ENCODE measurements at places on chromosomes 5 and 9.

- no peak for DNase-seq
Observed at GRCh38 chr9:114430457-114430856, 42.7 kb upstream of the AKNA start.

DNA sequence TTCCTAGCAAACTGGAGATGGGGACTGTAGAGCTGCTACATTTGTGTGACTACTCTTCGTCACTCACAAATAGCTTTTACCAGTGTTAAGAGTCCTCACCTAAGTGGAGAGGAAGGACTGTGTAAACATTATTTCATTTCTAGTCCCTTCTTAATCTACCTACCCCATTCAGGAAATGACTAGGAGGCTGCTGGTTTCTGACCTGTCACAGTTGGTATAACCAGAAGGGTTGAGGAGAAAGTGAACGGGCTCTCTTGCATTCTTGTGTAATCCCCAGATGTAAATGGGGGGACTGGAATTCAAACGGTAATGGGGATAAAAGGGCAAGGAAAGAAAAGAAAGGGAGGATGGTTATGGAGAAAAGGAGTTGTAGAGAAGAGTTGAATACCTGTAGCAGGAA is 35.4 kb upstream of the BNIP1 start:
- DNase-seq: no peak

GRCh38 chr9:88777498-88778312 is 213.6 kb upstream of the S1PR3 start:
- no peak for DNase-seq

GRCh38 chr5:77073667-77074066 is 13.4 kb downstream of the ZBED3 start:
- DNase-seq: no peak

GRCh38 chr5:4797445-4797844 is 342.7 kb upstream of the ADAMTS16 start:
- DNase-seq: no peak

DNA sequence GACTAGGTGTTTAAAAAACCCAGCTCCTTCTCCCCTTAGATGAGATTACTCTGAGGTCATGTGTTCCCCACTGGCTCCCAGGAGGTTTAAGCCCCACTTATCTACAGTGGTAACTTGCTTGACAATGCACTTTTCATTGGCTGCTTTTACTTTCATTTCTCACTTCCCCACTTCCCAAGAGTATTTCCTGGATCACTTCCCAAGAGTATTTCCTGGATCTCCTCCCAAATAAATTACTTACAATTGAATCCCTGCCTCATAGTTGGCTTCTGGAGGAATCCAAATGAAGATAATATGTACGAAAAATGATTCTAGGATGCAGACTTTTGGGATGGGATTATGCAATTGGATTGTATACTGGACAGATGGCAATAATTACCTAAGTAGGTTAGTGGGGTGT is 47.1 kb upstream of the CHSY3 start:
- no peak for DNase-seq

DNA sequence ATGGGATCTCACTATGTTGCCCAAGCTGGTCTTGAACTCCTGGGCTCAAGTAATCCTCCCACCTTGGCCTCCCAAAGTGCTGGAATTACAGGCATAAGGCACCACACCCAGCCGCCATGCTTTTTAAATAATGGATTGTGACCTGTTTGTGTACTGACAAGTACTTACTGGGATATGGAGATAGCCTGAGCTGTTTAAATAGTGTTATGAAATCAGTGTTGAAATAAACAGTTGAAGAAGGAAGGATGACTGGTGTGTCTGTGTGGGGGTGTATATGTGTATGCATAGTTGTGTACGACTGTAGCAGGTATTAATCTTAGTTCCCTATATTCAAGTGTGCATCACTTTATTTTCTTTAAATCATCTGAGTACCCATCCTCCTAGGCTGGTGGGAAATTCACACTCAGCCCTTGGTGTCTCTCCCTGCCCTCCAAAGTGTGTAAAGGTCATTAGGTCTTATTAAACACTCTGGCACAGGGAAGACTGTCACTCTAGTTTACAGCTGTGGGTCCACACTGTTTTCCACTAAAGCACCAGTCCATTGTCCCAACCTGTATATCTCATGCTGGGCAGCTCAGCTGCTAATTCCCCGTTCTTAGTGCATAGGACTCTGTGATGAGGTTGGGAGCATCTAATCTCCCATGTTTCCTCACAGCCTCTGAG is 91.0 kb downstream of the SNX18 start:
- no peak for DNase-seq

- no peak for DNase-seq
Observed at GRCh38 chr5:67301285-67301903, 104.8 kb upstream of the CD180 start.

DNA sequence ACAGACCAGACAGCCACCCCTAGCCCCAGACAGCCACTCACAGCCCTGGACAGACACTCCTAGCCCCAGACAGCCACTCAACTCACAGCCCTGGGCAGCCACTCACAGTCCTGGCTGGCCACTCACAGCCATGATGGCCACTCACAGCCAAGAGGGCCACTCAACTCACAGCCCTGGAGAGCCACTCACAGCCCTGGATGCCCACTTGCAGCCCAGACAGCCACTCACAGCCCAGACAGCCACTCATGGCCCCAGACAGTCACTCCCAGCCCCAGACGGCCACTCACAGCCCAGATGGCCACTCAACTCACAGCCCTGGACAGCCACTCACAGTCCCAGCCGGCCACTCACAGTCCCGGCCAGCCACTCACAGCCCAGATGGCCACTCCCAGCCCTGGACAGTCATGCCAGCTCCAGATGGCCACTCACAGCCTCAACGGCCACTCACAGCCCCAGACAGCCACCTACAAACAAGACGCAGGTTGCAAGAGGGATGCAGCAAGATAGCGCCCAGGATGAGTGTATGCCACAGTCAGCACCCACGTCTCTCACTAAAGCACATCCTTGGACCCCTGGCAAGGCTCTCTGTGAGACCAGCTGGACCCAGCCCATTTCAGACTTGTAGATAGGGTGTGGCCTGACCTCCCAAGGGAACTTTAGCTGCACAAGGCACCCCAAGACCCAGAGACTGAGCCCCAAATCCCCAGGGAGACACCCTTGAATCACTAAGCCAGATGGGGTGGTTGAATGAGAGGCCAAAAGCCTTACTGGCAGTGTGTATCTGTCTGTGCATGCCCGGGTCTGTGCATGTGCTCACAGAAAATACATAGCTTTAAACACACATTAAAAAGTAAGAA is 22.4 kb downstream of the ZDHHC11B start:
- DNase-seq: no peak

GRCh38 chr9:122005597-122005996 is 87.5 kb downstream of the TTLL11 start:
- DNase-seq: no peak

DNA sequence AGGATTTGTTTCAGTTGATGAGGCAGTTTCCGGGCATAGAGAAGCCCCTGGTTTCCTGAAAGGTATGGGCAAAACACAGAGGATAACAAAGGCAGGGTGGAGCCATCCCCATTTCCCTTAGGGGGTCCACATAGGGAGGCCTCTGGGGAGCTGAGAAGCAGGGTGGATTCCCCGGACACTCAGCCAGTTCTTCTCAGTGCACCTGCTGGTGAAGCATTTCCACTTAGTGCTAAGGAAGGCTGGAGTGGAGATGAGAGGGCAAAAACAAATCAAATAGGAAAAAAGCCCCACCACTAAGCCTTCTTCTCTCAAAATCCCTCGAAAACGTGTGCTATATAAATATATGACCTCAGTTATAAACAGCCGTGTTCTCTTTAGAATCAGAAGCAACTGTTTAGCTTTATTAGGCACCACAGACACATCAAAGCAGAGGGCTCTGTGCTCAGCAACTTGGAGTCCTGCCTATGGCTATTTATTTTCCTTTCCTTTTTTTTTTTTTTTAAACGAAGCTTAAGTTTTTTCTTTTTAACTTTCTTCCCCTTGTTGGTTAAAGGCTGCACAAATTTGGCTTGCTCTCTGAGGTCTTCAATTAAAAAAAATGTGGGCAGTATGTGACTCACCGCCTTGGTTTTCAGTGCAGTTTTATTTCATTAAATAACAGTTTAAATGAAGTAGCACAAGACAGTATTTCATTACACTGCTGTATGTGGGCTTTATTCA is 67.7 kb downstream of the PRDM6 start:
- no peak for DNase-seq

DNA sequence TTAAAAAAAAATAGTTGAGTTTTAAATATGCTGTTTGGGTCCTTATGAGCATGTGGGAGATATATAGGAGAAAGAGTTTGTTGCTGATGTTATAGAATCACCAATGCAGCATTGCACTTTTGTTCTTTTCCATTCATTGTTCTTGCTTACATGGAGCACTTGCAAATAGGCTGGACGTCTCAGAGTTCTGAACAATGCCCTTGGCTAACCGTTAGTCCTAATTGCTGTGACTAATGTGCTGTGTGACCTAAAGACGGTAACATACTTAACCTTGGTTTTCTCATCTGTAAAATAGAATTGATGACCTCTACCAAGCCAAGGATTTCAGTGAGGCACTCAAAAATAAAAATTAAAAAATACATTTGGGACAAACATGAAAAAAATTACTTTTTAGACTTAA is 29.8 kb downstream of the PIK3R1 start:
- no peak for DNase-seq

DNA sequence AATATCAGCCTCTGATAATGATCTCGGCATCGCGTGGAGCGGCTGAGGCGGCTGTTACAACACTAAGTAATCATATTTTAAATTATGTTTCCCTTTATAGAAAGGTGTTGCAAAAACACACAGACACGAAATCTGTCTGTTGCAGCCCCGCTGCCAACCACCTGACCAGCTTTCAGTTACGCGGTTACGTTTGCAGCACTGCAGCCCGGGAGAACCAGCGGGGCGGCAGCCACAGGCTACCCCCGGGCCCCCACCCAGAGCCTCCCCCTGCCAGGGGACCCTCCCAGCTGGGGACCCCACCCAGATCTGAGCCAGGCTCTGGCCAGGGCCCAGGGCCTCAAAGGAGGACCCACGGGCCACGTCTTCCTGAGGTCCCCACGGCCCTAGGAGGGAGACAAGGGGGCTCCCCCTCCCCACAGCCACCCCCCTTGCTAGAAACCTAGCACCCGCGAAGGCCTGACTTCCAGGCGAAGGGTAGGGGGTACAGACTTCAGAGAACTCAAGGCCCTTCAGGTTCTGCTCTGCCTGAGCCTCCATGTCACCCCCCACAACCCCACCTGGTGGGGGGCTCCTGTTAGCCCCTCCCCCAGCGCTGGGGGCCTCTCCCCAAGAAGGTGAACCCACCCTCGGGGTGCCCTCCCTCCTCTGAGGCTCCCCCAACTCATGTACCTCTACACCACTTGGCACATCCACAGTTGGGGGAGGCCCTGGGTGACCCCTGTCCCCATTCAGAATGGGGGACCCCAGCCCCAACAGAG is 6.0 kb downstream of the NACC2 start:
- no peak for DNase-seq

DNA sequence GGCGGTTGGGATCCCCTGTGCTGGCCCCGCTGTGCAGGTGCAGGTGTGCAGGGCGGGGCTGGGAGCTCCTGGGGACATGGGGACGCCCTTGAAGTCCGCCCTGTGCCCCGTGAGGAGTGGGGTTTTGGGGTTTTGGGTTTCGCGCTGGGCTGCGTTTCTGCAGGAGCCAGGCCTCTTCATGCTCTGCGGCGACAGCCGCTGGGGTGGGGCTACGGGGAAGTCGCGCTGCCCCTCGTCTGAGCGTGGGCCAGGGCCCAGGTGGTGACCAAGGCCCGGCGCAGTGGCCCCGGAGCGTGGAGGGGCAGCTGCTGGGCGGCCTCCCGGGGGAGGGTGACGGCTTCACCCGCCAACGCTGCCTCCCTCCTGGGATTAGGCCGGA is 47.8 kb upstream of the IRX4 start:
- no peak for DNase-seq

DNA sequence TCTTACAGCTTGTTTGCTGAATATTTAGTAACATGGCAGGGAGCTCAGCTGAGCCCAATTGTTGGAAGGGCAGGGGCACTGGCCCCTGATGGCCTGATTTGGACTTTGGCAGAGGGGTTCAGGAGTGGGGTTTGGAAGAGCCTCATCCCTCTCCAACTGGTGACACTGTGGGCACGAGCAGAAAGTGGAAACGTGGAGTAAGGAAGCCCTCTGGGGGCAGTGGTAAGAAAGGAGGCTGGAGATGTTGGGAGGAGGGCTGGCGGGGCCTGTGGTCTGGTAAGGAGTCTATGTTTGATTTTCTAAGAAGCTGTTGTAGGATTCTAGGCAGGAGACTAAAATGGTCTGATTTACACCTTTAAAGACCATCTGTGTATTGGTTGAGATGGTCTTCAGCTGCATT is 208.9 kb downstream of the HSPA4 start:
- DNase-seq: no peak

GRCh38 chr5:44797841-44798240 is 10.9 kb upstream of the MRPS30 start:
- no peak for DNase-seq

- no peak for DNase-seq
Observed at GRCh38 chr5:158380661-158381060, 521.7 kb upstream of the CLINT1 start.

GRCh38 chr9:84394036-84394435 is 53.5 kb upstream of the SLC28A3 start:
- no peak for DNase-seq

DNA sequence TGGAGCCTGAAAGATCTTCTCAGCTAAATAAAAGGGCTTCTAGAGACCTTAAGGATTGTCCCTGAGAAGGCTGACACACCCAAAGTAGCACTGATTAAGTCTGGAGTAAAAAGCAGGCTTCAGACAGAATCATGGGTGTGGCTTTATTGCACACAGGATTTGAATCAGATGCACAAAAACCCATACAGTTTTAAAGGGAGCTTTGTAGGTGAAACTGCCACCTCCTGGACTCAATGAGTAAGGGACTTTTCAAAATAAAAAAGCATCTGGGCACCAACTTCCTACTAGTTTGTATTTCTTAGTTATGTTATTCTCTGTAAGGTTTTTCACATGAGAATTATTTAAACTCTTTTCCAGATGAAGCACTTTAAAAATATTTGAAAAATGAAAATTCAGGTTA is 129.4 kb downstream of the EDIL3 start:
- no peak for DNase-seq

GRCh38 chr5:141878186-141878710 is at the start of gene PCDH1:
TSS of gene PCDH1 (minus strand) at chr5:141878410. CDS start at chr5:141878262, 148 bp downstream.
- DNase-seq: no peak

DNA sequence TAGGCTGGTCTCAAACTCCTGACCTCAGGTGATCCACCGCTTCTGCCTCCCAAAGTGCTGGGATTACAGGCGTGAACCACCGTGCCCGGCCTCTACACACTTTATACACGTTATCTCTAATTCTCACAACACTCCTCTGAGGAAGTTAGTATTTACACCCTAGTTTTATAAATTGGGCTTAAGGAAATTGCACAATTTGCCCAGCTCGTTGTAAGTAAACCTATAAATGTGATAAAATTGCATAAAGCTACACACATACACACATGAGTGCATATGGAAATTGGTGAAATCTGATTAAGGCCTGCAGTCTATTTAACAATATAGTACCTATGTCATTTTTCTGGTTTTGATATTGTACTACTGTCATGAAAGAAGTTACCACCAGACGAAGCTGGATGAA is 4.4 kb upstream of the SLC4A9 start:
- no peak for DNase-seq

DNA sequence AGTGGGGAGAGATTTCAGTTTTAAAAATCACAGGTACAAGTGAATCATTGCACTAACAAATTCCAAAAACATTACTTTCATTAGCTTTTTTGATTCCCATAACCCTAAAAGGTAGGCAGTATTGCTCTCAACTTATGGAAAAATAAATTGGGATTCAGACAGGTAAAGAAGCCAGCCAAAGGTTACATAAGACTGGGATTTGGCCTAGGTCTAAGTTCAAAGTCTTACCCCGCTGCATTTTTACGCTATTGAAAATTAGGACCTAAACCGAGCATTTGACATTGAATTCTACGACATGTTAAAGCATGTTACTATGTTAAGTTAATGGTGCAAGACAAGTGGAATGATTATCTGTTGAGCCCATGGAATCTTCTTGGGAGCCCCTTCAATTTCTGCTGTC is 89.6 kb downstream of the ENC1 start:
- no peak for DNase-seq
